ENCODE measurements at places on chromosomes 1 and 21.

DNA sequence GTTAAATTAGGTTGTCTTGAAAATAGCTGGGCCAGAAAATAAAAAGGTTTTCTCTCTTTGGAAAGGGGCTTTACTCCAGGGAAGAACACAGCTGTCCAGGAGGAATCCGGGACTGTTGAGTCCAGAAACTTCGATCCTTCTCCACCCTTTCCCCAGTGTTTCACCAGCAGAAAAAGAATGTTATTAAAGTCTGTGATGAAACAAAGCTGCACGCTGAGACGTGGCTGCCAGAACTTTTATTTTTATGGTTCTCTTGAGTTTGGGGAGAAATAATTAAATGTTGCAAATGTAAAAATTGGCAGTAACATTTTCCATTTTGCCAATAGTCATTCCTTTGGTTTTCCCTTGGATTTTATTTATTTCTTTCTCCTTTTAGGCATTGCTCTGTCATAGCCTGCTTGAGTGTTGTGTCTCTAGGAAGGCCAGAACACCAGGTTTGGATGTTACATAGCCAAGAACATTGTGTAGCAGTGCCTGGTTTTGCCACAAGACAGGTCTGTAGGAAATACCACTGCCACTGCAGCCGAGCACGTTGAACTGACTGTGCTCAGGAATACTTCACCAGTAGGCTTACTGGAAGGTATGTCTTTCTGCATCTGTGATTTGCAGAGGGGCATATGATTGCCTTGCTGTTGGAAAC, 87.4 kb downstream of the ROR1 start:
- no peak for ATAC-seq

GRCh38 chr1:59443310-59443709, 146.4 kb downstream of the FGGY start:
- no peak for ATAC-seq

DNA sequence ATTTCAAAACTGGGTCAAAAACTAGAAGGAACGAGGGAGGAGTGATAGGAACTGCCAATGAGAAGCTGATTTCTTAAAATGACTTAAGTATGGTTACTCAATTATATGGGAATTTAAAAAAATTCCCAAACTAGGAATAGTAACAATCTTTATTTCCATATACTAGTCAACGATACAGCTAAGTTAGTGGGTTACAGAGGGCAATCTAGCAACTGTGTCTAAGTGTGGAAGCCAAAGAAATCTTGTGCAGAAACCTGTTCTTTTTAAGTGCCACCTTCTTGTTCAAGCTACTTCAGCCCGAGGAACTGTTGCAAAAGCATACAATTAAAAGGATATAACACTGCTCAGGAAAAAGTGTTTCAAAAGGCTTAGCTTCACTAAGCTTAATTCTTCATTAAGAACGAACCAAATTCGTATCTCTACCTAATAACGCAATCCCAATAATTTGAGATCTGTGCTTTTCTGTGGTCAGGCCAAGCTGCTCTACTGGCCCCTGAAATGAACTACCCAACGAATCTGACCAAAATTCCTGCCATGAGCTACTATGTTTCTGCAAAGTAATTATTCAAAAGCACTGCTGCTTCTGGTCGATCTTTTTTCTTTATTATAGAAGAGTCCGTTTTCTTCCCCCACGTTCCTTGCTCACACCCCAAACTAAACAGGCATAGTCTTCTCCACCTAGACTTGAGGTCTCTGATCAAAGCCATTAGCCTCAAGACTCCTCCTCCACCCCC, 1.8 kb downstream of the USP24 start:
- no peak for ATAC-seq

GRCh38 chr1:194042736-194043135, 856.3 kb upstream of the B3GALT2 start:
- ATAC-seq, result no peak

GRCh38 chr1:36963006-36963405, 71.3 kb downstream of the GRIK3 start:
- no peak for ATAC-seq

GRCh38 chr1:33132549-33132948, 49.3 kb downstream of the TRIM62 start:
- no peak for ATAC-seq

- ATAC-seq, result no peak
Measured at GRCh38 chr1:180937012-180937372, 24.3 kb downstream of the KIAA1614 start.

- no peak for ATAC-seq
Measured at GRCh38 chr1:56437959-56438358, 141.4 kb downstream of the PLPP3 start.

- no peak for ATAC-seq
Measured at GRCh38 chr1:243236604-243237252, 18.4 kb downstream of the CEP170 start.

GRCh38 chr1:225882694-225883615, 775 bp upstream of the TMEM63A start:
- peak; percentile 59 for ATAC-seq

DNA sequence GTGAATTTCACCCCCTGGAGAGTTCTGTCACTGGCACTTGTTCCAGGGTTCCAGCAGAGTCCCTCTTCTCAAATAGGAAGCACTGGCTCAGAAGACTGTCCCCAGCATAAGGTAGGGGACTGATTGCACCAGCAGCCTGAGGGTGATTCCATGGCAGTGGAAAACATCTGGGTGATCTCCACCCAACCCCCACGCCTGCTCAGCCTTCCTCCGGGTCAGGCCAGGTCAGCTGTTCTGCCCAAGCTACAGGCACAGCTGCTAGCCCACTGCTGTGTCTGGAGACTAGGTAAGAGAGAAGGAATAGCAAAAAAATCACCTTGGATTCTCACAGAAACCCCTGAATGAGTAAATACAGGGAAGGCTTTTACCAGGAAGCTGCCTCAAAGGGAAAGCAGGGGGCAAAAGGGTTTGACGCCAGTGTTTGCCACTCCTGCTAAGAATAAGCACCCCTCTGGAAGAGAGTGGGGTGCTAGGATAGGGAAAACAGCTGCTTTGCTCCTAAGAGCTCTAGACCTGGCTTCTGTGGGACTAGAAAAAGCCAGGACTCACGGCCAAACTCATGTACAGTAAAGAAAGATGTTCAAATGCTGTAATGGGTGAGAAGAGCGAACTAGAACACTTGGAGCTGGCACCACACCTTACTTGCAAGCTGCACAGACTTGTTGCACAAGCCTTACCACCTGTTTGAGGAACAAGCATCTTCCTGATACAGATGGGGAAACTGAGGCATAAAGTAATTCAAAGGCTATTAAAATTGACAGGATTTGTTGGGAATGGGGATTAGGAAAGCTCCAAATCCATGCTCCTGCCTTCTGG, 1.0 kb upstream of the DENND2D start:
- ATAC-seq, result no peak

GRCh38 chr1:204113896-204114295, 37.9 kb downstream of the ETNK2 start:
- no peak for ATAC-seq

DNA sequence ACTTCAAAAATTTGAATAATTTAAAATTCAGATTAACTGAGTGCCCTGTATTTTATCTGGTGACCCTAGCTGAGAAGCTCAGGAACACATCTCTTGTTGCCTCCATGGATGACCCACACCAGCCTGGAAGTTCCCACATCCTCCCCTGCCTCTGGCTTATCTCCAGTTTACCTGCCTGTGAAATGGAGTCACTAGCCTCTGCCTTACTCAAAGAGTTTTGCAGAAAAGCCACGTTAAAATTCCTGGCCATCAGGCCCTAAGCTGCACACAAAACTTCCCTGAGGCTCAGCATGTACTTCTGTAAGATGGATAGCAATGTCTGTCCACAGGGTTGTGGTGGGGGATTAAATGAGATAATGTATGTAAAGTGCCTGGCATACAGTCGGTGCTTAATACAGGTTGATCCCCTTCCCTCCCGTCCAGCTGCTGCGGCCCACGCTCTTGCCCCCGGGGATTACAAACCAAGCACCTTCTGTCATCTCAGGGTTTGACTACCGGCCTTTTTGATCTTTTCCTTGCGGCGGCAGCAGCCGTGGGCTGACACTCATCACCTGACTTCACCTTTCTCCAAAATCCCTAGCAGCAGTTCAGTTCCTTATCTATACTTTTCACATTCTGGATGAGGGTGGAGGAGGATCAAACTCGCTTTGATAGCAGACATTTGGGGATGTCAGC, 136.5 kb downstream of the CSMD2 start:
- ATAC-seq, result peak; percentile 18

DNA sequence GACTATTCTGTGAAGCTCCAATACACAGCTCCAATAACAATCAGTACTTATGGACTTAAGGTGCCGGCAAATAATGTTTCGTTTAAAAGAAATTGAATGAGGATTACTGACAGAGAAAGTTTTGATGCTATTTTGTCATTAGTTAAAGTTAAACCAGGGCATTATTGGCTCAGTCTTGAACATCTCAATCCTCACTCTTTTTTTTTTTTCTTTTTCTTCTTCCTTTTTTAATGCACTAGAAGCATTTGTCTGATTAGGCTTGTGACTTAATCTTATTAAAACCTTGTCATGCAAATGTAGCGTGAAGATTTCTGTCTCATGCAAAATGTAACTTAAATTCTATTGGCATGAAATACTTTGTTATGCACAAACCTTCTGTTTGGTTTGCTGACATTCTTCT, 346.8 kb upstream of the ADGRL2 start:
- ATAC-seq, result no peak

GRCh38 chr1:78334952-78335351, 155.8 kb upstream of the PTGFR start:
- no peak for ATAC-seq

DNA sequence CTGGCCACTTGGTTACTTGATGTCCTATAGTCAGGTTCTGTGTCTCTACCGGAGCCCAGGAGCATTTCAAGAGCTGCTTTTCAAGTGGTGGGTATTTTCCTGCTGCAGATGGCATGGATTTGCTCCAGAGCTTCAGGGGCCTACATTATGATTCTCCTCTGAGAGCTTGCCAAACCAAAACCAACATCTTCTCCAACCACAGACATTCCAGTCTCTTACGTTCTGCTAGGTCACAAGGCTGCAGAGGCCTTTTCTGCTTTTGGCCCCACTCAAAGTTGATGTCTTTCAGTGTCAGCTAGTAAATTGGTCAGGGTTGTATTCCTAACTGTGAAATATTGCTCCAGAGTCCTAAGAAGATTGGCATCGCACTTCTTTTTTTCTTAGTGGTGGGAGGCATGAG, 14.7 kb upstream of the AQP10 start:
- ATAC-seq, result no peak

DNA sequence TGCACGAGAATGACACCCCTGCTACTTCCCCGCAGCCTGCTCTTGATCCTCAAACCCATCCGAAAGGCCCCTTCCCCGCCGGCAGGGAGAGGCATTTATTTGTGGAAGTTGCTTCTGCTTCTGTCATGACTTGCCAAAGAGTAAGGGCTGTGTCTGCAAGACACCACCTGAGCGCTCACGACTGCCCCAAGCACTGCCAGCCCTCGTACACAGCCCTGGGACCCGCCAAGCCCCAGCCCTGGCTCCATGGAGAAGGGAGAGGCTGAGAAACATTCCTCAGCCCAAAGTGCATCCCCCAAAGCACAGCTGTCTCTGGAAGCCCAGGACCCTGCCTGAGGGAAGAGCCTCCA, 6.3 kb upstream of the TPRG1L start:
- no peak for ATAC-seq

- ATAC-seq, result no peak
Measured at GRCh38 chr1:119790451-119791198, 20.6 kb downstream of the REG4 start.

DNA sequence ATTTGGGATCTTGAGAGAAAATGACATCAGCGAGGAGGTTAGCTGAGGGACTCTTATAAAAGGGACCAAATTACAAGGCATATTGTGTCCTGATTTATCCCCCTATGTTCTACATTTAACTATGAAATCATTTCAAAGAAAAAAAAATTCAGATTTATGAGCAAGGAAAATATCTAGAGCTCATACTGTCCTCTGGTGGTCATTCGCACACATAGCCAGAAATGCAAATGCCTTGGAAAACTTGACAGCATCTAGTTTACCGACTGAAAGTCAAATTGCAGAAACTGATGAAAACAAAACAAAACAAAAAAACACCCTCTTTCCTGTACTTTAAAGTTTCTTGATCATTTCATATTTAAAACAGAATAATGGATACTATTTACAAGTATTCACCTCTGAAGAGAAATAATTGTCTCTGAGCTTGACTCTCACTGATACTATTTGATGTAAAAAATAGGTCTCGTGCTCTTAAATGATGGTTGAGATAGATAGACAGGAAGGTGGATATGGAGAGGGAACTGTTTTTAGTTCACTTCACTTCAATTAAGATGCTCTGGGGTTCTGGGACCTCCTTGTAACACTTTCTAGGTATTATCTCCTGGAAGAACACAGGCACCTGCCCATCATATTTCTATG, 253.8 kb downstream of the PCP4 start:
- no peak for ATAC-seq

- no peak for ATAC-seq
Measured at GRCh38 chr1:84286071-84286470, 15.4 kb upstream of the SAMD13 start.

DNA sequence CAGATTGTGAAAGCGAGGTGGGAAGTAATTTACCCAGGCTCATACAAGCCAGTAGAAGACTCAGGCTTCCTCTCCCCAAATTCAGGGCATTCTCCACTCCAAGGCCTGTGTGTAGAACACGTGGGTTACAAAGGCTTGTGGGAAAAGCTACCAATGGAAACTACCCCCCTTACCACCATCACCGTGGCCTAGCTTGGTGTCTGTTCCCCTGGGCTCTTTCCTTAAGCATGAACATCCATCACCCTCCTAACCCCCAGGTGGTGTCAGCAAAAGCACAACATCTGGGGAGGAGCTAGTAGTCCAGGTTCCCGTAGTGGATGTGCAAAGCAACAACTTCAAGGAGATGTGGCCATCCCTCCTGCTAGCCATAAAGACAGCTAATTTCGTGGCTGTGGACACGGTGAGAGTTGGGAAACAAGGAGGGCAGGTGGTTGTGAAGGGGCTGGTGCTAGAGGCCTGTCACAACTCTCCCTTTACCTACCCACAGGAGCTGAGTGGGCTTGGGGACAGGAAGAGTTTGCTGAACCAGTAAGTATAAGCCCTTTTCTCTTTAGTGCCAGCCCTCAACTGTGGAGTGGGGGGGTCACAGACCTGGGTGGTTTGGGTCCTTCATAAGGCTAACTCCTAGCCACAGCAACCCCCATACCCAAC, 701 bp upstream of the MUTYH start:
- ATAC-seq, result no peak

- ATAC-seq, result peak; percentile 98
Measured at GRCh38 chr1:109687641-109688499, at the start of gene GSTM1. GSTM1 (plus strand) TSS chr1:109687817; CDS start chr1:109687874, 57 bp downstream.

GRCh38 chr21:24590261-24590660, 1017.0 kb downstream of the MRPL39 start:
- no peak for ATAC-seq

- no peak for ATAC-seq
Measured at GRCh38 chr1:229408458-229409037, 25.3 kb downstream of the ACTA1 start.

GRCh38 chr1:18945401-18945849, 11.1 kb downstream of the IFFO2 start:
- no peak for ATAC-seq

DNA sequence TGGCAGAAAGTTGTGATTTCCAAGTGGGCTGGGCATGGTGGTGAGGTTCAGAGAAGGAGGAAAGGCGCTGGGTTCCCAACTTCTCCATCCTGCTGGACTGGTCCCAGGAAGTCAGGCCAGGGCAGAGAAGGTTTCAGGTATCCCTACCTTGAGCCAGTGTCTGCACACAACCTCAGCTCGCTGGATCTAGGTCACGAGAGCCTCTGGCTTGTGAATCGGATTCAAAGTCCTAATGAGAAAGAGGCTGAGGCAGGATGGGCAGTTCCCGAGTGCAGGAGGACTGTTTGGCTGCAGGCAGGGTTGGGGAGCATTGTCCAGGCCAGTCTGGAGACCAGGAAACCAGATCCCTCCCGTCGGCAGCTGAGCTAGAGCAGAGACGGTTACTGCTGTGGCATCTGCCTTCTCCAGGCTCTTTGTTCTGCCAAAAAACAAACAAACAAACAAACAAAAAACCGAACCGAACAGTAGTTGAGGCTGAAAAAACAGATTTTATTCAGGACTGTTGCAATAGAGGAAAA, 19.5 kb upstream of the IGSF21 start:
- no peak for ATAC-seq

Measured in stimulated activated memory B cell treated with anti-CD40 and anti-IgM and Interleukin-4, amounts not matched to agents 10 μg/mL and 1 μg/mL and 100 μg/mL, for 72 hours (primary cell).